Mesothelial cell of epicardium (in vitro differentiated cells): ENCODE measurements at places on chromosomes 7 and 10. TPM values are rescaled to one million over a fixed set of nuclear protein-coding genes. Genes with fewer than 3 reads are reported as not detected.

RALA gene
- 28.4 to 29.9 TPM (median 28.6 TPM) in 3 replicates for total RNA-seq

PCDH15 gene
- 24.0 to 26.3 TPM (median 24.8 TPM) in 3 replicates for total RNA-seq

CALML5 gene
- total RNA-seq = 0.42 TPM in 1 of 3 replicates, not detected in the others

CPVL gene
- 10.7 to 11.4 TPM (median 11.1 TPM) in 3 replicates for total RNA-seq

LRIT1 gene
- total RNA-seq = not detected in 3 replicates

HOXA7 gene
- 17.4 to 18.9 TPM (median 17.9 TPM) in 3 replicates for total RNA-seq

RET gene
- total RNA-seq = 0.88 to 2.2 TPM (median 2.1 TPM) in 3 replicates

PODXL gene
- total RNA-seq = 213 to 245 TPM (median 216 TPM) in 3 replicates

CFAP43 gene
- total RNA-seq = 1.0 to 2.1 TPM (median 1.9 TPM) in 3 replicates

- DNase-seq = no peak
- H3K27me3 ChIP-seq = peaks cover 2% of the 10 kb centered on the region
- H3K27ac ChIP-seq = no peak overlapping the region
- H3K4me3 ChIP-seq = no peak overlapping the region
- peaks cover 13% of the 10 kb centered on the region for H3K4me1 ChIP-seq
Observed at GRCh38 chr10:123746061-123746460, 79.9 kb downstream of the GPR26 start.

- H3K27me3 ChIP-seq = peaks cover 11% of the 10 kb centered on the region
- no peak overlapping the region for H3K27ac ChIP-seq
- peak; percentile 33 for DNase-seq
- no peak overlapping the region for H3K4me3 ChIP-seq
- peaks cover 6% of the 10 kb centered on the region for H3K4me1 ChIP-seq
- H3K36me3 ChIP-seq = no peaks in the 10 kb centered on the region
Observed at GRCh38 chr10:42960991-42961795, 115.7 kb upstream of the RET start.

GRCh38 chr10:129899276-129900130 lies 64.6 kb downstream of the EBF3 start:
- no peak overlapping the region for H3K4me3 ChIP-seq
- peaks cover 2% of the 10 kb centered on the region for H3K4me1 ChIP-seq
- H3K27ac ChIP-seq = no peak overlapping the region
- H3K36me3 ChIP-seq = no peaks in the 10 kb centered on the region
- no peak for DNase-seq
- H3K27me3 ChIP-seq = peaks cover 79% of the 10 kb centered on the region

GRCh38 chr7:98785929-98786571 lies 83.8 kb downstream of the TMEM130 start:
- peaks cover 10% of the 10 kb centered on the region for H3K4me1 ChIP-seq
- no peak overlapping the region for H3K4me3 ChIP-seq
- peaks cover 2% of the 10 kb centered on the region for H3K27me3 ChIP-seq

DNA sequence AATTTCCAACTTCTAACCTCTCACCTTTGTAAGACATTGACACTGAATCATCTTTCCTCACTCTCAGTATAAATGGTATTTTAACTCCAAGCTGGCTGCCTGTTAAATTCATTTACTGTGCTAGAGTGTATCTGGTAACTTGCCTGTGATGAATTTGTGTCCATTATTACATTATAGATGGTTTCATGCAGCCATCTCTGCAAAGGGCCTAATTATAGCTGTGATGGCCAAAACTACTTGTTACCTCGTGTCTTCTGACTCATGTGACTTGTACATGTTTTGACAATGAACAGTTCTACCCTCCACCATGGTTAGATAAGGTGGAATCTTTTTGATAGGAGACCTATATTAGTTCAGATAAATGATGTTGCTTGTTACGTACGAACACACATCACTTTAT lies 392.0 kb downstream of the PAXIP1 start:
- no peak overlapping the region for H3K4me3 ChIP-seq
- H3K4me1 ChIP-seq = no peaks in the 10 kb centered on the region
- DNase-seq = no peak
- H3K27me3 ChIP-seq = peaks cover 2% of the 10 kb centered on the region

DNA sequence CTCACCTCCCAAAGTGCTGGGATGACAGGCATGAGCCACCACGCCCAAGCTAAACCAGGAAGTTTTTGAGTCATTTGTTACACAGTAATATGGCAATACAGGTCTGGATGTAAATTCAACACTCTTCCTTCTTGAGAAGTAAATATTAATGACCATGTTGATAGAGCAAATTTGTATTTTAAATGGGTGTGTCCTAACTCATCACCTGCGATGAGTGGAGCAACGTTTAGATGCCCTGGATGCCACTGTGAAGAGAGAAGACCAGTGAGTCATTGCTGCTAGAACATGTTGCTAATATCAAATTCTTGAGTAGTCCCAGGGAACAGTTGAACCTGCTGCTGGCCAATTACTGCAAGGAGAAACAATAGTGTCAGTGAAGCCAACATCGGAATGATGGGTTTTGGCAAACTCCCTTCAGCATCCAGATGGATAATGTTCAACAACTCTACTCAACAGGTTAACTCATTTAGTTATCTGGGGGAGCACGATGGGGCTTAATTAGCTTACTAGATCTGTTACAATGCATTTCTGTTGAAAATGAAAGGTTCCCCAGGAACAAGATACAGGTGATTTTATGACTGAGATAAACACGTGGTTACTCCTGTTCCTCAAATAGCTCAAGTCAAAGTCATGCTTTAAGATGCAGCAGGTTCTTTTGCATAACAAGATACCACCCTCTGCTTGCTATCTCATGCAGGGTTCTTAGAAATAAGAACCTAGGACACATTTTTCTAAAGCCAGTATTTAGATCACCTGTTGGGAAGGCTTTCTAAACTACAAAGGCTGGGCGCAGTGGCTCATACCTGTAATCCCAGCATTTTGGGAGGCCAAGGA lies 146.8 kb downstream of the CALN1 start:
- H3K27ac ChIP-seq = no peak overlapping the region
- no peak overlapping the region for H3K4me3 ChIP-seq
- H3K4me1 ChIP-seq = no peaks in the 10 kb centered on the region
- peaks cover 25% of the 10 kb centered on the region for H3K27me3 ChIP-seq
- peaks cover 1% of the 10 kb centered on the region for H3K36me3 ChIP-seq

GRCh38 chr7:44767134-44767911 lies 18.7 kb downstream of the ZMIZ2 start:
- no peaks in the 10 kb centered on the region for H3K27me3 ChIP-seq
- H3K27ac ChIP-seq = peak overlapping the region; percentile 94

DNA sequence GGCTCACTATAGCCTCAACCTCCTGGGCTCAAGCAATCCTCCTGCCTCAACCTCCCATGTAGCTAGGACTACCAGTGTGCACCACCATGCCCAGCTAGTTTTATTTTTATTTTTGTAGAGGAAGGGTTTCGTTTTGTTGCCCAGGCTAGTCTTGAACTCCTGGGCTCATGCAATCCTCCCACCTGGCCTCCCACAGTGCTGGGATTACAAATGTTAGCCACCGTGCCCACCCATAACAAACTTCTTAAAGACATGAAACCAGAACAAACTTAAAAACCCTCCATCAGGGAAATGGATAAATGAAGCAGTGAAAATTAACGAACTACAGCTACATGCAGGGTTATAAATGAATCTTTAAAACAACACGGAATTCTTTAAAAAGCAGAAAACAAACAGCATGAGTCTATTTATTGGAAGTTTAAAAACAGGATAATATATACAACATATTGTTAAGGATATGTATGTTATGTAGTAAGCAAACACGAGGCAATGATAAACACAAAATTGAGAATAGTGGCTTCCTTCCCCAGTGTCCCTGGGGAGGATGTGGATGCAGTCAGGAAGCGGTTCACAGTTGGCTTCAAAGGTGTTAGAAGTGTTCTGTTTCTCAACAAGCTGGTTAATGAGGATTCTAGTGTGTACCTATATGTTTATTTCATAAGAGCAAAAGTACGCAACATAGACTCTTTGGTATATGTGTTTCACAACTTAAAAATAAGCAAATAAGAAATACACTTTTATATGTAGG lies 128.2 kb upstream of the IMMP2L start:
- H3K36me3 ChIP-seq = no peaks in the 10 kb centered on the region
- H3K27me3 ChIP-seq = peaks cover 9% of the 10 kb centered on the region
- H3K4me3 ChIP-seq = no peak overlapping the region

DNA sequence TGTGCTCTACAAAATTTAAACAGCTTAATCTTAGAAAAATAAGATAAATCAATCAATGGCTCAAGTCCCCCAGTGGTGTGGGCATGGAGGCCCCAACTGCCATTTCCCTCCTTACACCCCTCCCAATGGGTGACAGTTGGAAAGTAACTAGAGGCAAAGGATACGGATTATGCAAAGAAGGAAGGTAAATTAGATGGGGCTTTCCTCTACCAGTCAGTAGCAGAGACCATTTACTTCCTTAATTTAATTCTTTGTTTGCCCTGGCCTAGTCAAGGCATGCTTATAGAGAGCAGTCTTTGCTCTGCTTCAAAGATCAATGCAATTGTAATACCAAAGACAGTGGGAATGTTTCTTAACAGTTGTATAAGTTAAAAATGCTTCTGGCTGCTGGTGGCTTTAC lies 63.3 kb upstream of the PAPSS2 start:
- no peak for DNase-seq
- H3K4me3 ChIP-seq = no peak overlapping the region
- no peak overlapping the region for H3K27ac ChIP-seq

GRCh38 chr10:132981173-132981555 lies 38.8 kb upstream of the CFAP46 start:
- no peak for DNase-seq
- H3K27ac ChIP-seq = no peak overlapping the region
- no peak overlapping the region for H3K4me3 ChIP-seq
- H3K36me3 ChIP-seq = no peaks in the 10 kb centered on the region
- H3K27me3 ChIP-seq = peaks cover 63% of the 10 kb centered on the region
- no peaks in the 10 kb centered on the region for H3K4me1 ChIP-seq

- no peaks in the 10 kb centered on the region for H3K27me3 ChIP-seq
- peaks cover 13% of the 10 kb centered on the region for H3K36me3 ChIP-seq
- H3K27ac ChIP-seq = peak overlapping the region; percentile 86
- peak overlapping the region; percentile 75 for H3K4me3 ChIP-seq
- DNase-seq = no peak
Observed at GRCh38 chr7:41695661-41696322, 7.1 kb downstream of the INHBA start.

DNA sequence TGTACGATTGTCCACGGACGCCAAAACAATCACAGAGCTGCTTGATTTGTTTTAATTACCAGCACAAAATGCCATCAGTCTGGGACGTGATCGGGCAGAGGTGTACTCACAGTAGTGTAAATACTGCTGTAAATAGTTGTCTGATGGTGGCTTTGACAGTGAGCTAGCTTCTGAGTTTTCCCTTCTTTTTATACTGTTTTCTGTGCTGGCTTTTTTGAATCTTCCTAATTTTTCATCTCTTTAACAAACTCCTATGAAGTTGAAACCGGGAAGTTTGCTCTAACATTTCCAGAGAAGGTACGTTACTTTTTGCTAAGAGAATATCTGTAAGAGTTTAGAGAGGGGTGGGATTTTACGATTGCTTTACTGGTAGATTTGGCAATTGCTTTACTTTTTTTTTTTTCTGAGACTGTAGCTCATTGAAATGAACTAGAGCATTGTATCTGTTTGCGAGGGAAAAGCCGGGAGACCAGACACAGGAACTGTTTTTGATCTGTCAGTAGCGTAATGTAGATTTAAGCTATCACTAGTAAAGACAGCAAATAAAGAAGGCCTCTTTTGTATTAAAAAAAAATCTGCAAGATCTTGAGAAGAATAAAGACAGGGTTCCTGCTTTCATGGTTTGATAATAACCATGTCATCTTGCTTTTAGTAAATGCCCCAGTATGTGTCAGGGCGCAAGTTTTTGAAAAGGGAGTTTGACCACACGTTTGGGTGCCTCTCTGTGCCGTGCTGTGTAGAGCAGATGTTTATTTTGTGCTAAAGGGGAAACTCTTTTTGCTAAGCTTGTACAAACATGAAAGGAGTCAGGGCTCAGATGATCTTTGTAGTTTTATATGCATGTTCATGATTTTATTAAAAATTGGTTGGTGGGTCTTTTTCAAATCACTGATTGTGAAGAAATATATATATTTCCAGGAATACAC lies 712 bp downstream of the FOXP2 start:
- H3K4me3 ChIP-seq = no peak overlapping the region
- no peak for DNase-seq
- H3K4me1 ChIP-seq = peaks cover 33% of the 10 kb centered on the region
- peaks cover 15% of the 10 kb centered on the region for H3K27me3 ChIP-seq

DNA sequence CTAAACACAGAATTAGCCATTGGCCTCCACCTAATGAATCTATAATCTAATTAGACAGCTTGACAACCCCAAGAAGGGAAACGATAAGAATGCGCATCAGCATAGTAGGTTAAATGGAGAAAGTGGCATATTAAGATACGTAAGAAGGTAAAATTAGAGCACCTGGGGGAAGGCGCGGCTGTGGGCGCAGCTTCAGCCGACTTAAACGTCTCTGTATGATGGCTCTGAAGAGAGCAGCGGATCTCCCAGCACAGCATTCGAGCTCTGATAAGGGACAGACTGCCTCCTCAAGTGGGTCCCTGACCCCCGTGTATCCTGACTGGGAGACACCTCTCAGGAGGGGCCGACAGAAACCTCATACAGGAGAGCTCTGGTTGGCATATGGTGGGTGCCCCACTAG lies 518.8 kb downstream of the PHTF2 start:
- peaks cover 7% of the 10 kb centered on the region for H3K27me3 ChIP-seq
- no peaks in the 10 kb centered on the region for H3K4me1 ChIP-seq
- H3K4me3 ChIP-seq = no peak overlapping the region
- no peak overlapping the region for H3K27ac ChIP-seq

GRCh38 chr10:83073472-83073871 lies 1065.8 kb upstream of the GHITM start:
- no peaks in the 10 kb centered on the region for H3K36me3 ChIP-seq
- H3K4me1 ChIP-seq = peaks cover 28% of the 10 kb centered on the region
- no peak for DNase-seq
- peaks cover 10% of the 10 kb centered on the region for H3K27me3 ChIP-seq
- H3K4me3 ChIP-seq = no peak overlapping the region
- H3K27ac ChIP-seq = no peak overlapping the region

- DNase-seq = no peak
- peaks cover 20% of the 10 kb centered on the region for H3K27me3 ChIP-seq
- peak overlapping the region; percentile 7 for H3K27ac ChIP-seq
- peaks cover 17% of the 10 kb centered on the region for H3K4me1 ChIP-seq
Observed at GRCh38 chr7:29270594-29271318, 76.2 kb downstream of the CHN2 start.

GRCh38 chr7:111785076-111785475 lies 222.8 kb upstream of the IMMP2L start:
- peaks cover 56% of the 10 kb centered on the region for H3K4me1 ChIP-seq
- no peak for DNase-seq
- peaks cover 15% of the 10 kb centered on the region for H3K36me3 ChIP-seq
- H3K27me3 ChIP-seq = no peaks in the 10 kb centered on the region
- no peak overlapping the region for H3K4me3 ChIP-seq

GRCh38 chr7:158933468-158934139 lies 77.2 kb downstream of the DYNC2I1 start:
- peaks cover 77% of the 10 kb centered on the region for H3K36me3 ChIP-seq
- DNase-seq = no peak
- H3K4me3 ChIP-seq = no peak overlapping the region
- H3K27me3 ChIP-seq = no peaks in the 10 kb centered on the region
- no peak overlapping the region for H3K27ac ChIP-seq

- no peak for DNase-seq
- no peak overlapping the region for H3K4me3 ChIP-seq
- H3K36me3 ChIP-seq = no peaks in the 10 kb centered on the region
- H3K27me3 ChIP-seq = no peaks in the 10 kb centered on the region
Observed at GRCh38 chr7:76072243-76073148, 24.6 kb downstream of the MDH2 start.

- H3K4me1 ChIP-seq = peaks cover 39% of the 10 kb centered on the region
- H3K4me3 ChIP-seq = no peak overlapping the region
- DNase-seq = no peak
Observed at GRCh38 chr10:71335173-71335708, 16.2 kb downstream of the SLC29A3 start.

GRCh38 chr10:32984003-32984600 lies 26.1 kb upstream of the ITGB1 start:
- no peak overlapping the region for H3K4me3 ChIP-seq
- H3K36me3 ChIP-seq = no peaks in the 10 kb centered on the region
- no peak for DNase-seq
- H3K27me3 ChIP-seq = no peaks in the 10 kb centered on the region
